ENCODE measurements at places on chromosomes 7 and 10.

DNA sequence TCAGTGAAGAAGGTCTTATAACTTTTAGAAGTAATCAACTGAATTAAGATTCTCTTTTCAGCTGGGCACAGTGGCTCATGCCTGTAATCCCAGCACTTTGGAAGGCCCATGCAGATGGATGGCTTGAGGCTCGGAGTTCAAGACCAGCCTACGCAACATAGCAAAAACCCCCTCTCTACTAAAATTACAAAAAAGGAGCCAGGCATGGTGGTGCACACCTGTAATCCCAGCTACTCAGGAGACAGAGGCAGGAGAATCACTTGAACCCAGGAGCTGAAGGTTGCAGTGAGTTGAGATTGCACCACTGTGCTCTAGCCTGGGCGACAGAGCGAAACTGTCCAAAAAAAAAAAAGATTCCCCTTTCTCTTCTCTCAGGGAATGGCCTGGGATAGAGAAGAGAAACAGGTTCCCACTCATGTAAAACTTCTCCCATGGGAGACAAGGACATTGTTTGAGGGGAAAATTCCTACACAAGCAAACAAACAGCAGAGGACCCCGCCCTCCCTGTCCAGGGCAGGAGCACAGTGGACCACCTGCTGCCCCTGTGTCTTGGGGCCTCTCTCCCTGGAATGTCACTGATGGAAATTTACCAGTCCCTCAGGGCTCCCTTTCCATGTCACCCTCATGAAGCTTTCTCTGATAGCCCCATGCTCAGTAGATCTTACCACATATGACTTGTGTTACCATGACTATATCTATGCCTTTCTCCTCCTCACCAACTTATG lies 5.6 kb downstream of the IL2RA start:
- no peak for DNase-seq

DNA sequence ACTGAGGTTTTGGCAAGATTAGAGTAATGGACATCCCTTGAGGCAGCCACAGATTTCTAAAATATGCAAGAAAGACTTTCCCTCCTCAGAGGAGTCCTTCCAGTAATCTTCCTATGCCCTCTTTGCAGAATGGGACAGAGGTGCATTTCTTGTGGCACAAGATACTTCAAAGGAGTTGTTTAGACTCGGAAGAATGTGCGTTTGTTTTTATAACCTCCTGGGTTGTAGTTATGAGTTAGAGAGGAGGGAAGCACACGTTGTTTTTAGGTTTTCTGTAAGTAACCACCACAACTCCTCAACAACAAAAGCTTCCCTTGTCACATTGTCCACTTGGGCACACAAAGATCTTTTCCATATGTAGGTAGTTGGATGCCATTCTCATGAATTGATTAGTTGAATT lies 78.1 kb upstream of the GLI3 start:
- DNase-seq, result no peak

GRCh38 chr10:6074489-6075301 lies 12.5 kb upstream of the IL2RA start:
- no peak for DNase-seq

DNA sequence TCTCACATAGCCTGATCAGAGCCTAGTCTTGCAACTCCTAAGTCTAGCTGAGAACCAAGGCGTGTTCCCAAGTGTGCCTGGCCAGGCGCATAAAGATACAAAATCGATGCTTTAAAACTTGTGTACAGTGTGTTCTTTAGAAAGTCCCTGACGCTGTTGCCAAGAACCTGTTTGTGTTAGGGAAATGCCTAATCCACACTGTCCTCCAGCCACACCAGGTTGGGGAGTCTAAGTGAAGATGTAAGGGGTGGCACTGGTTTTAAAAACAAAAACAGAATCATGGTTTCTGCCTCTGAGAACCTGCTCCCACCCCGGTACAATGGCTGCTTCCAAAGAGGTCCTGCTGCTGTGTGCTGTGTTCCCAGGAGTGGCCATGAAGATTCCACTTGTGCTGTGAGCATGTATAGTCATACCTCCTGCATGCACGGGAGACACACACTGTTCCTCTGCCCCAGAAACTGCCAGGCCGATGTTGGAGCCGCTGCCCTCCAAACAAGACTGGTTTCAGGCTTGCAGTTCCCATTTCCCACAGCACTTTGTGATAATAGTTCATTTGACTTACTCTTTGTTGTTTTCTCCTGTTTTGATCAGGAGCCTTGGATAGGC lies 88.5 kb downstream of the CCNY start:
- DNase-seq, result no peak

- no peak for DNase-seq
Observed at GRCh38 chr7:11168650-11169170, 195.0 kb downstream of the PHF14 start.

DNA sequence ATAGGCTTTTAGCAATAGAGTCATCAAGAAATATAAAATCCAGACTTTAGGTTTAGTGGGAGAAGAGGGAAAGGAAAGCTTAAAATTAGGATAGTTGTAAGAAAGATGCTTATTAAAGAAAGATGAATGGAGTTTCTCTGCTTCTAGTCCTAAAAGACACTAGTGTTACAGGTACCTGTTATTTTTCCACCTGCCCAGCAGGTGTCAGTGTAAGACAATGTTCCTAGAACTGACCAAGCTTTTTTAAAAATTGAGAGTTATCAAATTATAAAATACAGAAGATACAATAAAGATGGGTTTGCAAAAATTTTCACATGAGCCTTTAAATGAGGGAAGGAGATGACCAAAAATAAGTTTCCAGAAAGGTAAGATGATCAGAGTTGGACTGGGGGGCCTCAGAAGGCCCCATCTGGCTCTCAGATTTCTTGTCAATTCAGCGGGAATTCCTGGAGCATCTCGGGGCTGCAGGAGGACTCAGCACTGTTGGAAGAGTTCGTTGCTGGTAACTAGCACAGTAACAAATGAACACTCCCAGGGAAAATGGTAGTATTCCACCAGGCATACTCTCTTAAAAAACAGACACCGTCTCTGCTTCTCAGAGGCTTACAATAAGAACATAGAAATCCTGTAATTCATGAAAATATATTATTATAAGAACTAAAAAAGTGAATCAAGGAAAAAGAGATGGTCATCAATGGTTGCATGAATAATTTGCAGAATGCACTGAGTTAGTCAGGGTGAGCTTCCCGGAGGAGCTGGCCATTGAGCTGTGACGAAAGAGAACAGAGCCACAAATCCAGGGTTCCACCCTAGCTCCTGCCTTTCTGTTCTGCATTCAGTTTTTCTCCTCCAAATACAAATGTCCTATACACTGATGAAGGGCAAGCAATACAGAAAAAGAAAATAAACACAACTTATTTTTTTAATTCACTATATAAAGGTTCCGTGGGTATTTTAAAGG lies 71.8 kb upstream of the PIK3CG start:
- DNase-seq, result no peak

DNA sequence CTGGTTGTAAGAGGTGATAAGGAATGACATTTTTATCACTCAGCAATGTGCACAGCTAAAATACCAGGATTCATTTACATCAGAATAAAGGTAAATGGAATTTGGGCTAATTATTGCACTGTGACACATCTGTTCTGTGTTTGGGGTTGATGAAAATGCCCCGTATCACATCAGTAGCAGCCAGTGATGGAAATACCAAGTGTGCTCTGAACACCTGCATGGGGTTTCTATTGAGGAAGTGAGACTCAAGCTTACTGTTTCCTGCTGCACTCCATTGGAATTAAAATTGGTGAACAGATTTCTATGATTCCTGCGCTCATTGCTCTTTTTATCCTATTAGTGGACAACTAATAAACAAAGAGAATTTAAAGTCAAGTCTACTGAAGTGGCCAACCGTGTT lies 296.9 kb downstream of the NRG3 start:
- no peak for DNase-seq

DNA sequence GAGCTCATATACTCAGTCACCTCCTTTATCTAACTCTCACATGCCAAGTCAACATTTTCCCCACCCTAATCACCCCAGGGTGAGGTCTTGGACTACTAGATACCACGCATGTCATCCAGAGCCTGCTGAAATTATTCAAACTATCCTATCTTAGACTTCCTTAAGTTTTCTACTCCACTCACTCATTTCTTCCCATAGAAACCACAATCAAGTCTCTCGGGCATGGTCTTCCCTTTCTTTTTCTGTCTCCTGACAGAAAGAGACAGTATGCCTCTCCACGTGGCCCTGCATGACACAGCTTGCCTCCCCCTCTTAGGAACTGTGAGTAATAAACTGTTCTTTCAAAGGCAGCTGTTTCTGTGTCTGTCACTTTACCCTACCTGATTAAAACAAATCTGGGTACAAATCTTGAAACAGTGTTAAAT lies 29.4 kb downstream of the TAS2R41 start:
- no peak for DNase-seq

GRCh38 chr10:79260811-79261740 lies 86.2 kb upstream of the PPIF start:
- peak; percentile 76 for DNase-seq

- DNase-seq, result no peak
Observed at GRCh38 chr7:84697506-84697905, 489.4 kb downstream of the SEMA3D start.

GRCh38 chr10:5840314-5841307 lies 27.4 kb upstream of the GDI2 start:
- peak; percentile 66 for DNase-seq

DNA sequence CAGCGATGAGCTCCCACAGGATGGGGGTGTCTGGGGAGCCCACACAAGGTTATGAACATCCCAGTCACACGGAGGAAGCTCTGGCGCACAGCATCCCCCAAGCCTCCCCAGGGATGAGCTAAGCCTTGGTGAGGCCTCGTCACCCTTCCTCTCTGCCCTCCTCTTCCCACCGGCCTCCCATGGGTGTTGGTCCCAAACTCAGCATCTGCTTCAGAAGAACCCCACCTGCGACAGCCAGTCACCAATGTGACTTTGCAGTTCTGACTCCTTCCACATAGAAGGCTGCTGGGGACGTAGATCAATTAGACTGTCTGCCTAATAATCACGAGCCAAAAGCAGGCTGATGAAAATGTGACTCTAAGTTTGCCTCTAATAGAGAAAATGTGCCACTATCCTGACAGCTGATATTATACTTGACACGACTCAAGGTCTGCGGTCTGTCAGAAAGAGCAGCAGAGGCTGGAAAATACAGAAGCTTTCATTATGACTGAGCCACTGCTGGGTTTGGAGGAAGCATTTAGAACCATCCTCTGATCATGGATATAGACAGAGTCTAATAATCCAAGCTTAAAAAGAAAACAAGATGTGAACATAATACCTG lies 116.0 kb upstream of the PFKP start:
- no peak for DNase-seq

GRCh38 chr7:74217455-74218342 lies 7.9 kb downstream of the LAT2 start:
- no peak for DNase-seq

- DNase-seq, result no peak
Observed at GRCh38 chr7:31796375-31796774, 109.4 kb downstream of the PPP1R17 start.

- no peak for DNase-seq
Observed at GRCh38 chr7:1013581-1013980, 30.6 kb downstream of the CYP2W1 start.

GRCh38 chr7:90938371-90938770 lies 325.9 kb upstream of the FZD1 start:
- no peak for DNase-seq

DNA sequence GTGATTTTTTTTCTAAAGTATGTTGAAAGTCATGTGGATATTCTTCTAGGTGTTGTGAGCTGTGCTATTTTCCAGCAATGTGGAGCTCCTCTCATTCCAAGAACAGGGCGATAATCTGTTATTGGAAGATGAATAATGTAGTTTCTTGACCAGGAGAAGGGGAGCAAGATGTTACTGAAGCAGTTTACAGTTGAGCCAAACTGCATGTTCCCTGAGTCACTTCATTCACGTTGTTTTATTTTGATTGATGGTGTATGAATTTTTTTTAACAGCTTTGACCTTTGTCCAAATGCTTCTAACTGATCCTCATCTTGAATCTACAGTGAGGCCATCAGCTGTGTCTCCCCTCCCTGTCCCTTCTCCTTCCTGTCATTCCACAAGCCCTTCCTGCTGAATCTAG lies 277.1 kb upstream of the KLF6 start:
- no peak for DNase-seq
